ENCODE measurements at places on chromosomes 3 and 15.

DNA sequence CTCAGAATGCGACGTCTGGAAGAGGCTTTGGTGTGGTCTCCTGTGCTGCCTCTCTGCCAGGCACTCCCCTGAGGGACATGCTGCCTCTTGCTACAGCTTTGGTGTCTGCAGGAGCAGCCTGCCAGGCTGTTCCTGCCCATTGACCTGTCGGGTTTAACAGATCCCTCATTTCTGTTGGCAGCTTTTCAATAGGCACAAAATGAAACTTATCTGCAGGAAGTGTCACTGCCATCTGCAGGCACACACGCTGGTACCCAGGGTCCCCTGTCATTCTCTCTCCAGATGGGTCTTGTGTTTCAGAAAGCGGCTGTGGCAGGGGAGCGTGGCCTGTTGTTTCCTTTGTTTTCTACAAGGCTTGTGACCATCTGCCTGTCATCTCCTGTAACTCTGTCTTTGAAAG, 328.3 kb upstream of the CHRM5 start:
- DNase-seq = peak; percentile 57

DNA sequence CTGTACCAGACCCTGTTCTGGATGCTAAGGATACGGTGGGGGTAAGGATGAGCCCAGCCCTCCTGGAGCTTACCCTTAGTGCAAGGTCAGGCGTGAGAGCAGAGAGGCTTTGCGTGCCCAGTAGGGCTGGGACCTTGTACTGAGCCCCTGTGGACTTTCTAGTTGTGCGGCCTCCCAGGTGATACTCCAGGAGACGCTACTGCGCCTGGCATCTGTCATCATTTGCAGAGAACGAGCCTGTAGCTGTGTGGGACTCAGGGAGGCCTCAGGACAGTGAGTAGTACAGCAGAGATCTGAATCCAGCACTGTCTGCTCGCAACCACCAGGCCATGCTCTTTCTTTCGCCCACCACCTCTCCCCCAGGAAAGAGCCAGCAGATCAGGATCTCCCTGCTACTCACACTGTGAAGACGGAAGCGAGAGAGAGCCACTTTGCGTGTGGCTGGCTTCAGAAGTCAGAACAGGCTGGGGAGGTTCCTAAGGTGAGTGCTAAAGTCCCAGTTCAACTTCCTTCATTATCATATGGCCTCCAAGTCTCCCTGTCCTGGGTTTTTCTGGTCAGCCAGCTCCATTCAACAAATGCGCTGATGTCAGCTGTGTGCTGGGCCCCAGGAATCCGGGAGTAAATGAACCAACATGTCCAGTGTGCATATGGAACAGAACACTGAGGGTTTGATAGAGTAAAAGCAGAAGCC, 38.2 kb upstream of the ITGA11 start:
- DNase-seq = no peak

DNA sequence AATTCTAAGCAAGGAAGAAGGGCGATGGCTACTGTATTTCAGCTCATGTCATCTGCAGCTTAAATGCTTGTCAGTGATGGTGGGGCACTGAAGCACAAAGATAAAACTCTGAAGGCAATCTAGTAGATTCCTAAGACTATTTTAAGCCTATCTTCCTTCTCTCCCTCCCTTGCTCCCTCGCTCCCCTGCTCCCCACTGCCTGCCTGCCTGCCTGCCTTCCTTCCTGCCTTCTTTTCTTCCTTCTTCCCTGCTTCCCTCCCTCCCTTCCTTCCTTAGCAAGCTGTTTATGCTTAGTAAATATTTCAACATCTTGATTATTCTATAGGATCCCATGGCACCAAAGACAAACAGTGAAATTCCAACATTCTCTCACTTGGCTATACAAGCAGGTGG, 99.6 kb downstream of the OXSM start:
- no peak for DNase-seq

DNA sequence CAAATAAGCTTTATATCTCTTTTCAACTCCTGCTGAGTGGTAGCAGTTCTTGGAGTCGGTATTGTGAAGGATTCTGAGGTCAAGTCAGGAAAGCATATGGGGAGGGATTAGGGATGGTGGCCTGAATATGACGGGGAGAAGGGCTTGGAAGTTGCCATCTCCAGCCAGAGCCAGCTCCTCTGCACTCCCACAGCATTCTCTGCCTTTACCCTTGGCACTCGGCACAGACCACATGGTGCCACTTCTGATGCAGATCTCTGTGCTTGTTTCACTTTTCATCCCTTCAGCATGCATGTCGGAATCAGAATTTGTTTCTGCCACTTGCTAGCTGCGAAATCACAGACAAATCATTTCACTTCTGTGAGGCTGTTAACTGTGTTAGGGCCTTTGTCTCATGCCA, 52.5 kb downstream of the RAB11A start:
- DNase-seq = no peak

DNA sequence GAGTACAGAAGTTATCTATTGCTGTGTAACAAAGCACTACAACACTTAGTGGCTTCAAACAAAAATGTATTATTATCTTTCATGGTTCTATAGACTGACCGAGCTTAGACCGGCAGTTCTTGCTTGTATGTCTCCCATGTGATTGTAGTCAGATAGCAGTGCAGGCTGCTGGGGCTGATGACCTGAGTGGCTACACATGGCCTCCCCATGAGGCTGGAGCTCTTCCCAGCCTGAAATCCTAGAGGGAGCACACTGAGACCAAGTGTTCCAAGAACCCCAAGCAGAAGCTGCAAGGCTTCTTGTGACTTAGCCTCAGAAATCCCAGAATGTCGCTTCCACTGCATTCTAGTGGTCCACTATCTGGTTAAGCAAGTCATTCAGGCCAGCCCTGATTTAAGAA, 141.2 kb upstream of the TLE3 start:
- DNase-seq = no peak

DNA sequence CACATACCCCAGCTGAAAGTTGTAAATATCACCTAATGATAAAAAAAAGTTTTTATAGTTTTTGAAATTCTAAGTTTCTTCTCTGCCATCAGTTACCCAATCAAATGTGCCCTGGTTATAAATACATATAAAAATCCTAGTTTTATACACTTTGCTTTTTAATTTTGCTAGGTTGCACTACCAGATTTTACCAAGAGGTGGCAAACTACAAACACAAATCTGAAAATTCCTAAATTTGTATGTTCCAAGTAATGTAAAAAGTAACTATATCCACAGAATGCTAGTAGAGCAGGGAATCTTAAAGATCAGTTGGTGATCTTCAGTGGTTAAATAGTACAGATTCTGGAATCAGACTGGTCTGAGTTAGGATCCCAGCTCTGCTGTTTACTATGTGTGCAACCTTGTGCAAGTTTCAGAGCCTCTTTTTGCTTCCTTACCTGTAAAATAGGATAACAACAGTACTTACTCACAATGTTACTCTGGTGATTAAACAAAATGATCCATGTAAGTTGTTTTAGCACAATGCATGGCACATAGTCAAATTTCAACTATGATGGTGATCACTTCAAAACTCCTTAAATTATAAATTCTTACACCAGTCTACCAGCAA, 11.0 kb downstream of the TRPM7 start:
- DNase-seq = no peak

- DNase-seq = no peak
Measured at GRCh38 chr3:146803745-146804144, 198.6 kb upstream of the PLSCR5 start.

GRCh38 chr3:180320631-180321030, 281.3 kb upstream of the TTC14 start:
- no peak for DNase-seq

DNA sequence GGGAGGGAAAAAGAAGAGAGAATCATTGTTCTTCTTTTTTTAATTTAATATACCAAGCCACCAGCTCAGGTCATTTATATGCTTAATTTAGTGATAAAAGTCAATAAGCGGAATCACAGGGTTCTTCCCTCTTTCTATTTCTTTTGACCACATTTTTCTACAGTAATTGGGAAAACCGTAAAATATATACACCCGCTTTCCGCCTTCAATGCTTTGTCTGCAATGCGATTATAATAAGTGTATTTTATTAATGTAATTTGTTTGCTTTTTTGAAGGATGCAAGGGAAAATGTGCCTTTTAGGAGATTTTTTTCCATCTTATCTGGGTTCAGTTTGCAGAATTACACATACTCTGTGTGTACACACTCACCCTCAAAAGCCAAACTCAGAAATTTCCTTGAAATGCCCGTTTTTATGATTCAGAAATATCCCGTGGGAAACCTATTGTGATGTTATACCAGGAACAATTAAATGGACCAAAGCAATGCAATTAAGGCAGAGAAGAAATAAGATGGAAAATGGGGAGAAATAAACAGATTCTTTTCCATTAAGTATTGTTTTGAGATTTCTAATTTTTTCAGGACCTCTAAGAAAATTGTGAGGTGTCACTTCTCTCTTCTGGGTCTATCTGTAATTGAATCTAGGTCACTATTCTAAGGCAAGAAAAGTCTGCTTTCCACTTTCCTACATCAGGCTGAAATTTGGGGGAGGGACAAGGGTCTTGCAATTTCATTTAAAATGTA, 8.3 kb downstream of the SOX14 start:
- no peak for DNase-seq
